ENCODE measurements at places on chromosomes 11 and 22. TPM values are rescaled to one million over a fixed set of nuclear protein-coding genes. Genes with fewer than 3 reads are reported as not detected.

- peak; percentile 79 for DNase-seq
These were observed 91.2 kb downstream of the LUZP2 start for GRCh38 chr11:24588081-24588480.

The SEPTIN5 gene
- total RNA-seq = 16.8 TPM

The DERL3 gene
- 0.18 TPM for total RNA-seq

GRCh38 chr11:35035894-35036408 lies 103.0 kb upstream of the CD44 start:
- DNase-seq = peak; percentile 94

DNA sequence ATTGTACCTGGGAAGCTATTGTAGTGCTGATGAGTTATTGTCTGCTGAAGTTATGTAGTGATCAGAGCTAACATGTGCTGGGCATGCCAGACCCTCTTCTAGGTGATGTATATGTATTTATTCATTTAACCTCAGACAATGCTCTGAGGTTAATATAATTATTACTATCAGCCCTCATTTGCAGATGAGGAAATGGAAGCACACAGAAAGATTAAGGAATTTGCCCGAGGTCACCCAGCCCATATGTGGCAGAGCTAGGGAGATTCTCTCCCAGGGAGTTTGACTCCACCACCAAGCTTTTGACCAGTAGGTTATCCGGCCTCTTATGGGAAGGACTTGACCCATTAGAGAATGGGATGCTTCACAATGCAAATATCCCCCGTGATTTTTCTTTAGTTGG lies 114.2 kb upstream of the NAV2 start:
- DNase-seq = no peak

GRCh38 chr22:32684822-32685187 lies 116.7 kb upstream of the TIMP3 start:
- peak; percentile 71 for DNase-seq

All from IMR-90 (cell line).